ENCODE measurements at places on chromosomes 12 and 14.
A peak's percentile ranks its signal among the peaks of the same experiment; 100 is the strongest.

DNA sequence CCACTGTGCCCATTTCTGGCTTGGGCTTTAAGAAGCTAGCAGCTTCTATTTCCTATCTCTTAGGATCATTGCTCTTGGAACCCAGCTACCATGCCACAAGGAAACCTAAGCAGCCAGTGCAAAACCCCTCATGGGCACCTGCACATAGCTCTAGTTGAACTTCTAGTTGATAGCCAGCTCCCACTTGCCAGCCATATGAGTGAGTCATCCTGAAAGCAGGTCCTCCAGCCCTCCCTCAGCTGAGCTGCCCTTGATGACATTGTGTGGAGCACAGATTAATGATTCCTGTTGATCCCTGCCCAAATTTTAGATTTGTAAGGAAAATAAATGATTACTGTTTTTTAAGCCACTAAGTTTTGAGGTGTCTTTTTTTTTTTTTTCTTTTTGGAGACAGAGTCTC lies 234.2 kb upstream of the FBXO33 start:
- DNase-seq, result no peak

GRCh38 chr14:92480856-92481255 lies 32.7 kb upstream of the RIN3 start:
- DNase-seq, result no peak

GRCh38 chr14:101230161-101230850 lies 326.8 kb upstream of the RTL1 start:
- no peak for DNase-seq

DNA sequence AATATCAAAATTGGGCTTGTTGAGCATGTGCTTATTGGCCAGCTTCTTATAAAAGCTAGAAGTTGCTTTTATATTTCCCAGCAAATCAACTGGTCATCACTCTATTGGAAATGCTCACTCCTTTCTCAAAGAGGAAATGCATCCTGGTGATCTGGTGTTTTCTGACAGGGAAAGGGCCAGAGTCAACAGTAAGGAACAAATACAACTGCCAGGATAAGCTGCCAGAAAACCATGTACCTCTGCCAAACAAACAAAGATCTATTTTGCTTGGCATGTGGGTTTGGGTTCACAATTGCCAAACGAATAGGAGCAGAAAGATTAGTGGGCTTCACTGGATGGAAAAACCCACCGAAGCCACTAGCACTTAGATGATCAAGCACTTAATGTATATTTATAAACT lies 126.9 kb upstream of the PDZRN4 start:
- no peak for DNase-seq

GRCh38 chr12:26119391-26119989 lies 5.3 kb downstream of the BHLHE41 start:
- DNase-seq, result no peak

GRCh38 chr12:38890102-38890855 lies 15.1 kb downstream of the CPNE8 start:
- no peak for DNase-seq

GRCh38 chr12:32353540-32353939 lies 45.8 kb upstream of the FGD4 start:
- no peak for DNase-seq

DNA sequence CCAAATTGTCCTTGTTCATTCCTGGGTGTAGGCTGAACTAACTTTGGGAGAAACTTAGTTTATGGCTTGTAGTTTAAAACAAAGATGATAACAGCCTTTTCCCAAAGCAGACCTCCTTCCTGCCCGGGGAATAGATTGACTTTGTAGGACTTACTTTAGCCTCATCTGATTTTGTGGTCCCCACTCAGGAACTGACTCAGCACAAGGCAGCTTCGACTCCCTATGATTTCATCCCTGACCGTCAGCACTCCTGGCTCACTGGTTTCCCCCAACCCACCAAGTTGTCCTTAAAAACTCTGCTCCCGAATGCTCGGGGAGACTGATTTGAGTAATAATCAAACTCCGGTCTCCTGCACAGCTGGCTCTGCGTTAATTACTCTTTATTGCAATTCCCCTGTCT lies 40.1 kb upstream of the DDHD1 start:
- no peak for DNase-seq

DNA sequence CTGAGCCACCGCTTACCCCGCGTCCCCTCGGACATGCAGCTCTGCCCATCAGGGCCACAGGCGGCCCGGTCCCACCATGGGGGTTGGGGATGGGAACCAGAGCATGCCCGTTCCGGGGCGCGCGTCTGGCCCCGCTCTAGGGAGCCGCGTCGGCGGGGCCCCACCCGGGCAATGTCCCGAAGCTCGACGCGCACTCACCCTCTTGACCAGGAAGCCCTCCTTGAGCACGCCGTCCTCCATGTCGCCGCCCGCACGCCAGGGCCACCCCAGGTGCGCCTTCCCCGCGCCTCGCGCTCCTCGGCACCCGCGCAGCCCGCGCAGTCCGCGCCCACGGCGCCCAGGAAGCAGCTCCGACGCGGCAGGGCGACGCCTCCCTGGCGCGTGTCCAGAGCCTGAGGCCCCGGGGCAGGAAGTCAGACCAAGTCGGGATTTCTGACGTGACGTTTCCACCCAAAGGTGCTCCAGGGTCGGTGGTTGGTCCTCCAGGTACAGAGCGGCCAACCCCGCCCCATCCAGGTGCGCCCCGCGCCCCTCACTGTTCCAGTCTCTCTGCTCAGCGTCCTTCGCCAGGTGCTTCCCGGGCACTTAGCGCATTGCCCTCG lies at the start of gene PLEK2:
PLEK2 (minus strand) TSS at position 346 of the 602 bp plus-strand sequence; CDS start at position 240, 106 bp downstream.
- peak; percentile 23 for DNase-seq

DNA sequence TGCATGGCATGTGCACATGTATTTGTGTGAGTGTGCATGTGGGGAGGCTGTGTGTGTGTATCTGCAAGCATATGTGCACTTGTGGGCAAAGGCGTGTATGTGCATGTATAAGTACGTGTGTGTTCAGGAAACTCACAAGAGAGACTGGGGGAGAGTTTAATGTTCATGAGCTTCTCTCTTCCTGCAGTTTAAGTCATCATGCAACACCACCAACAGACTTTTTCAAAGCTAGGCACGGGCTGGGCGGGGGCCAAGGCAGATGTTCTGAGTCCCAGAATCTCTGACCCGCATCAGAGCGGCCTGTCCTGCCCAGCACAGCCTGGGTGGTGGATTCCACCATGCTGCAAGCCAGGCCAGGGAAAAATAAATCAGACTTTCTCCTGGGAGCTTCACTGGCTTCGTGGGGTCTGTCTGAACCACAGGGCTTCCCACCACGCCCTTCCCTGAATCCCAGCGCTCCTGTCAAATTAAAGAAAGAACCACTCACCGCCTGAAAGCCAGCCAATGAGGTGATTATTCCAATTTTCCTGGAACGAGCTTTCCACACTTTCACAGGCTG lies 75.7 kb downstream of the PITPNM2 start:
- DNase-seq, result no peak

GRCh38 chr14:75181293-75182062 lies 5.1 kb upstream of the TMED10 start:
- no peak for DNase-seq

GRCh38 chr14:32407130-32407529 lies 78.0 kb downstream of the AKAP6 start:
- no peak for DNase-seq

DNA sequence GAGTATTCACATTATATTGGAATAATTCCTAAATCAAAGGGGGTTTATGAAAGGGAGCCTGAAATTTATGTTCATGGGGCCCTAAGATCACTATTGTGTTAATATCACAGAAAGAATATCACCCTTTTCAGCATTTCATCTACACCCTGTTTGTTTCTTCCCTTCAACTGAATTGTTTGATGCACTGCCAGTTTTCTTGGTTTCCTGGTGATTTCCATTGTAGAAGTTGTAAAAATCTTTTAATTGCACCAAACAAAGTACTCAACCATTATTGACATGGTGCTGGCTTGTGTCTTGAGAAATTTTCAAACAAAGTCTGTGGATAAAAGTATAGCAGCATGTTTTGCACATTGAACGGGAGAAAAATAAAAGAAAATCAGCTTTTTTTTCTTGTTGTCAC lies 154.8 kb upstream of the PRKD1 start:
- DNase-seq, result no peak

DNA sequence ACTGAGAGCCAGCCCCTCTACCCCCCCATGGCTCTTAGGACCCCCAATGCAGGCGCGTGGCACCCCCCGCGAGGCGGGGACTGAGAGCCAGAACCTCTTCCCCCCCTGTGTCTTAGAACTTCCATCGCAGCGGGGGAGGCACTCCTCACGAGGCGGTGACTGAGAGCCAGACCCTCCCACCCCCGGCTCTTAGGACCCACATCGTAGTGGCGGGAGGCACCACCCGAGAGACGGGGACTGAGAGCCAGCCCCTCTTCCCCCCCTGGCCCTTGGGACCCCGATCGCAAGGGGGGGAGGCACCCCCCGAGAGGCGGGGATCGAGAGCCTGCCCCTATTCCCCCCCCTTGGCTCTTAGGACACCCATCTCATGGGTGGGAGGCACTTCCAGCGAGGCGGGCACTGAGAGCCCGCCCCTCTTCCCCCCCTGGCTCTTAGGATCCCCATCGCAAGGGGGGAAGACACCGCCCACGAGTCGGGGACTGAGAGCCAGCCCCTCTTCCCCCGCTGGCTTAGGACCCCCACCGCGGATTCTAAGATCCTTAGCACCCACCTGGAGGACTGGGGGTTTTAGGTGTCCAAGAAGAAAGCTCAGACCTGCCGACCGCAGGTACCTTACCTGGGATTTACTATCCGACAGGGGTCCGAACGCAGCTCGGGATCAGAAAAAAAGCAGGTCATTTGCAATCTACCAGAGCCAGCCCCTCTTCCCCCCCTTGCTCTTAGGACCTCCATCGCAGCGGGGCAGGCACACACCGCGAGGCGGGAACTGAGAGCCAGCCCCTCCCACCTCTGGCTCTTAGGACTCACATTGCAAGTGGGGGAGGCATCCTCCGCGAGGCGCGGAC lies 44.9 kb downstream of the DDX11 start:
- no peak for DNase-seq

- no peak for DNase-seq
Measured at GRCh38 chr14:33451211-33451610, 499.7 kb downstream of the EGLN3 start.

- no peak for DNase-seq
Measured at GRCh38 chr12:45701296-45701695, 28.2 kb upstream of the ARID2 start.

DNA sequence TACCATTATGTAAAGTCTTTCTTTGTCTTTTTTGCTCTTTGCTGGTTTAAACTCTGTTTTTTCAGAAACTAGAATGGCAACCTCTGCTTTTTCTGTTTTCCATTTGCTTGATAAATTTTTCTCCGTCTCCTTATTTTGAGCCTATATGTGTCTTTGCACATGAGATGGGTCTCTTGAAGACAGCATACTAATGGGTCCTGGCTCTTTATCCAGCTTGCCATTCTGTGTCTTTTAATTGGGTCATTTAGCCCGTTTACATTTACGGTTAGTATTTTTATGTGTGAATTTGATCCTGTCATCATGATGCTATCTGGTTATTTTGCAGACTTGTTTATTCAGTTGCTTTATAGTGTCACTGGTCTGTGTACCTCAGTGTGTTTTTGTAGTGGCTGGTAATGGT lies 207.9 kb upstream of the TMEM260 start:
- no peak for DNase-seq

GRCh38 chr12:26831951-26832821 lies 808 bp downstream of the ITPR2 start:
- DNase-seq, result peak; percentile 25

DNA sequence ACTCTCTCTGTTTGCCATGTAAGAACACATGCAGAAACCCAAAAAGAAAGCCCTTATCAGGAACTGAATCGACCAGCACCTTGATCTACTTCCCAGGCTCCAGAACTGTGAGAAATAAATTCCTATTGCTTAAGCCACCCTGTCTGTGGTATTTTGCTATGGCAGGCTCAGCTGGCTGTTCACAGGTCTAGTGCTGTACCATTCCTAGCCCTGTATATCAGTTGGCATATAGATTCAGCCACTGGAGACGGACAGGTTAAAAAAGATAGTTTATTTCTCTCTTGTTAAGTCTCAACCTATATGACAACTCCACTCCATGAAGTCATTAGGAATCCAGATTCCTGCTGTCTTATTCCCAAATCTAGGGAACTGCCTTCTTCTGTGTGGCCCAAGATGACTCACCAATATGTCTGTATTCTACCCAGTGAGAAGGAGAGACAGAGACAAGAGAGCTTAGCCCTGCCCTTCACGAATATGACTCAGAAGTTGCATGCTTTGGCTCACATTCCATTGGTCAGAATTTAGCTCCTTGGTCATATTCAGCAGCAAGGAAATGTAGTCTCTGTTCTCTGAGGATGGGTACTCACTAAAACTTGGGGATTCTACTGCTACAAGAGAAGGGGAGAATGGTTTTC lies 57.0 kb downstream of the PLEKHG7 start:
- DNase-seq, result no peak

GRCh38 chr12:121428883-121429282 lies 29.0 kb downstream of the RNF34 start:
- no peak for DNase-seq

DNA sequence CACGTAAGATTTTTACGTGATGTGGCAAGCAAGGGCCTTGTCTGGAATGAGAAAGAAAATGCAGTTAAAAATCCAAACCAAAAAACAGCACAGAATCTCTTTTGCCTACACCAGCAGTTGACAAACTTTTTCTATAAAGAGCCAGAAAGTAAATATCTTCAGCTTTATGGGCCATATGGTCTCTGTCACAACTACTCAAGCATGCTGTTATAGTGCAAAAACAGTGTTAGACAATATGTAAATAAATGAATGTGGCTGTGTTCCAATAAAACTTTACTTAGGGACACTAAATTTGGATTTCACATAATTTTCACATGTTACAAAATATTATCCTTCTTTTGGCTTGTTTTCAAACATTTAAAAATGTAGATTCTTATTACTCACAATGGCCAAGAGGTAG lies 6.2 kb upstream of the ELK3 start:
- no peak for DNase-seq

- DNase-seq, result no peak
Measured at GRCh38 chr12:46214668-46215436, 54.0 kb downstream of the SLC38A1 start.

GRCh38 chr12:68422159-68422558 lies 90.0 kb upstream of the MDM1 start:
- DNase-seq, result no peak

- DNase-seq, result no peak
Measured at GRCh38 chr12:28699029-28699428, 450.0 kb upstream of the FAR2 start.

GRCh38 chr12:61291647-61292046 lies 968.6 kb upstream of the USP15 start:
- DNase-seq, result no peak
